ENCODE measurements at places on chromosomes 7 and 10. TPM values are rescaled to one million over a fixed set of nuclear protein-coding genes. Genes with fewer than 3 reads are reported as not detected.

Gene ASIC3
- total RNA-seq: 9.9 TPM

Gene GRID1
- 0.29 TPM for total RNA-seq

Gene ADCY1
- 2.5 TPM for total RNA-seq

Gene EIF3A
- total RNA-seq: 127 TPM

Gene ADAM12
- 4.0 TPM for total RNA-seq

Gene KLF14
- total RNA-seq: 0.06 TPM

Gene GTF2IRD1
- 17.7 TPM for total RNA-seq

Gene ZNF736
- not detected for total RNA-seq
